ENCODE measurements at places on chromosomes 2 and 18.

DNA sequence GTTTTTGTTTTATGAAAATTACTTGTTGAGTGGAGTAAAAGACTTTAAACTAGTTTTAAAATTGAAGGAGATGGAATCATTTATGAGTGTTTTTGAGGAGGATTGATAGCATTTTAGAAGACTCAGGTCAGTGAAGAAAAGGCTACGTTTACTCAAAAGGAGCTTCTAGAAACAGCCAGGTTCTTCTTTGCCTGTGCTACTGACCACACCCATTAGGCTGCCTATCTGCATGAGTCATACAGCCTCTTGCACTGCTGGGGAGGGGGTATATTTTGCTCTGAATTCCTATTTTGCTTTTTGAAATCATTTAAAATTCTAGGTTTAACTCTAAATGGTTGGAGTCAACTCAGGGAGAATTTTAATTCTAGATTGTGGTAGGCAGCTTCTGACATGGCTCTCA, 22.3 kb downstream of the EFEMP1 start:
- peak; percentile 82 for DNase-seq

DNA sequence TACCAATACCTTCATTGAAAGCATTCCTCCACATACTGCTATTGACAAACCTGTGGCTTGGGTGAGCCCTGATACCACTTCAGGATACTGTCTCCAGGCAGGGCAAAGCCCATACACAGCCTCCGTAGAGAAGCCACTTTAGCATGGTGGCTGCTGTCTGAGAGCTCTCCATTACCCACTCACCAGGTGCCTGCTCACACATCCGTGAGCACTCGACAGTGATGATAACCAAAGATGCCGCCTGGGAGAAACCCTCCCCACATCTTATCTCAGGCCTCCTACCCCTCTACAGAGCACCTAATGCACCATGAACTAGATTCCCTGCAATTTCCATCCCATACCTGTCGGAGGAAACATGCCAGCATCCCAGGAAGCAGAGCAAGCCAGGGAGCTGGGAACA, 57.6 kb upstream of the KLHL29 start:
- no peak for DNase-seq

- no peak for DNase-seq
Measured at GRCh38 chr2:216539791-216540241, 41.2 kb downstream of the RPL37A start.

DNA sequence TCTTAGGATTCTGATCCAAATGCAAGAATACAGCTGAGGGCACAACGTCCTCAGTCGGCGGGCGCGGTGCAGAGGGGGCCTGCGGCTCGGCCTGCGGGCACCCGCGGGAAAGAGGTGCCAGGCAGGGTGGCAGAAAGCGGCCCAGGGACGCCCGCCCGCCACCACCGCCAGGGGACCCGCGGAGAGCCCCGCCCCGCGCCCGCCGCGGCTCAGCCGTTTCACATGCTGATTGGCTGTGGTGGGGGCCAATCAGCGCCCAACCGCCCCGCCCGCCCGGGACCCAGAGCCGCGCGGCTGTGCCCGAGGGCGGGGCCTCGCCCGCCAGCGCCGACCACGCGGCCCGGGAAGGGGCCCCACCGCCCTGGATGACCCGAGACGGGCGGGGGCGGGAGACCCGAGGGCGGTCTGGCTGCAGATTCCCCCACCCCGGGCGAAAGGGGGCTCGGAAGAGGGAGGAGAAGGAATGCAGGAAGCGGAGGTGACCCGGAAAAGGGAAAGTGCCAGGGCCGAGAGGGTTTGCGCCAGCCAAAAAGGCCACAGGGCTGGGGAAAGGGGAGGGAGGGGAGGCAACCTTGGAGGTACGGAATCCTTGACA, 8.0 kb downstream of the IRS1 start:
- peak; percentile 88 for DNase-seq

GRCh38 chr2:72682061-72682460, 143.8 kb downstream of the EXOC6B start:
- DNase-seq, result no peak

- peak; percentile 74 for DNase-seq
Measured at GRCh38 chr18:9851511-9851910, 34.3 kb upstream of the TXNDC2 start.

DNA sequence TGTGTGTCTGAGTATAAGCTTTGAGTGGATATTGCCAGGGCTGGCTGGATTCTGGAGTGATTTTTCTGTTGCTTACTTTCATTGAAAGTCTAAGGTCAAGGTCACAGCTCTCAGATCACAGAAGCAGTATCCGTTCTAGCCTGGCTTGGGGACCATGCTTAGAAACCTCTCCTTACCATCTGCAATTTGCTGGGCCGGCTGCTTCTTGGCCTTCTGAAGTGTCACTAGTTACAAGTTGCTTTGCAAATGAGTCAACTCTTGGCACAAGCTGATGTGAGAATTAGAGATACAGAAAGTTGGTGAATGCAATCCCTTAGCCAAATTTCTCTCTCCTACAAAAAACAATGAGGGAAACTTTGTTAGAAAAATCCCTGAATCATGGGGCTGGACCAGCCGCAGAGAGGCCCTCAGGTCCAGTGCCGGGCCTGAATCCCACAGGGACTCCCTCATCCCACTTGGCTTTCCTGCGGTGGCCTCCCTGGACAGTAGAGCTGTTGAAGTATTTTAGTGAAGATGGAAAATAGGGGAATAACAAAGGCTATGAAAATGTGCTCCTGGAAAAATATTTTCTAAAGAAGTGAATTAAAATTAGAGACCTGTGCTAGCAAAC, 92.7 kb upstream of the CNGA3 start:
- DNase-seq, result peak; percentile 10

GRCh38 chr2:147829106-147829505, 15.7 kb upstream of the ACVR2A start:
- DNase-seq, result peak; percentile 85

DNA sequence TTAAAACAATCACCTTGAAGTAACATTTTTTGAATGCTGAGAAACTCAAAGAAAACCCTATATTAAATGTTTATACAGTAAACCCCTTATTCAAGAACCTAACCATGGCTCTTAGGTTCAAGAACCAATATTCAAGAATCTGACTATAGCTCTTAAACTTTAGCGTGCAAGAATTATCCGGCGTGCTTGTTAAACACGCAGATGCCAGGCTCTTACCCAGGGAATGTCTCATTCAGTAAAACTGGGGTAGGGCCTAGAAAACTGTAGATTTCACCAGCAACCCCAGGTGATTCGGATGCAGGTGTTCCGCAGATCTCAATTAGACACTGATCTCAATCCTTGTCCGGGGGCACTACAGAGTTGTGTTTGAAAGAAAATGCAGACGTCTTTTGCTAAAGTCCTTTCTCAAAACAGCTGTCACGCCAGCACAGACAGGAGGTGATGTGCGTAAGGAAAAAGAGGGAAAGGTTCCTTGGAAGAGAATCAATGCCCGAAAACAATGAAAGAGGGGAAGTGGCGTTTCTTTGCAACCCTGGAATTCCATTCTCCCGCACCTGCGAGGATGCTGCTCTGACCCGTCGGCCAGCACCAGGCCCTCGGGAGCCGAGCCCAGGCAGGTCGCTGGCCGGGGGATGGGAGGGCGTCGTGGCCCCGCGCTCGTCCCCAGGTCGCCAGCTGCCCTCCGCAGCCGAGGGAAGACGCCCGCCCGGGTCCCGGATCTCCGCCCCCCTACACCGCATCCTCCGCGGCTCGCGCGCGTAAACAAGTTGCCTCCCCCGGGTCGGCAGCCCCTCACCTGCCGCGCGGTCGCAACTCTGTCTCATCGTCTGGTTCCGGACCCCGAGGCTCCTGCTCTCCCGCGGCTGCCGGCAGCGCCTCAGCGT, 851 bp downstream of the EIF2AK3 start:
- no peak for DNase-seq

DNA sequence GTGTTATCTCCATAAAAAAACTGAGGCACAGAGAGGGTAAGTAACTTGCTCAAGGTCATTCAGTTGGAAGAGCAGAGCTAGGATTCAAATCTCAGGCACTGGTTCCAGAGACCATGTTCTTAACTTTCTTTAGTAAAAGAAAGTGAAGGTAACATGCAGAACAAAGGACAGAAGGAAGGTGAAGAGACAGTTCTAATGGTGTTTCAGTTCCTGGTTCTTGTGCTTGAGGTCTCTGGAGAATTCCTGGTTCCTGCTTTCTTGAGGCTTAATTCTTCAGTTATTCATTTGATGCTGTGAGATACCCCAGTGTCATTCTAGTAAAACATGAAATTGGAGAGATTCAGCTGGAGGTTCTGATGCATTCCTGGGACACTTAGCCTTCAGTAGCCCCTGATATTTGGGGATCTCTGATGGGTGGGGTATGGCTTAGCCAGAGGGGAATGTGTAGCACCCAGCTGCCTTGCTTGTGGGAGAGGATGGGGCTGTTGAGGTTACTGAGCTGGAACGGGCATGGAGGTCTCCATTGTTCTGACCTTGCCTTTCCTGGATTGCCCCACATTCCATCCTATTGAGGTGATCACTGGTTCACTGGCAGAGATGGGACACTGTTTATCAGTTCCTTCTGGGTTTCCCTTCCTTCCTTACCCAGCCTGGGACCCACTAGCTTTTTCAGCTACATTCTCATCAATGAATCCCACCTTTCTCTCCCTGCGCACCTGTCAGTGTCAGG, 46.8 kb downstream of the SEMA4F start:
- no peak for DNase-seq

GRCh38 chr2:53353135-53354114, 414.2 kb upstream of the CHAC2 start:
- peak; percentile 40 for DNase-seq
